ENCODE measurements at places on chromosomes 11 and 22.

GRCh38 chr11:91664521-91664920, 560.1 kb upstream of the FAT3 start:
- no peaks in the 10 kb centered on the region for H3K4me1 ChIP-seq
- no peak overlapping the region for H3K27ac ChIP-seq
- H3K27me3 ChIP-seq: no peaks in the 10 kb centered on the region
- DNase-seq: no peak
- no peaks in the 10 kb centered on the region for H3K36me3 ChIP-seq

DNA sequence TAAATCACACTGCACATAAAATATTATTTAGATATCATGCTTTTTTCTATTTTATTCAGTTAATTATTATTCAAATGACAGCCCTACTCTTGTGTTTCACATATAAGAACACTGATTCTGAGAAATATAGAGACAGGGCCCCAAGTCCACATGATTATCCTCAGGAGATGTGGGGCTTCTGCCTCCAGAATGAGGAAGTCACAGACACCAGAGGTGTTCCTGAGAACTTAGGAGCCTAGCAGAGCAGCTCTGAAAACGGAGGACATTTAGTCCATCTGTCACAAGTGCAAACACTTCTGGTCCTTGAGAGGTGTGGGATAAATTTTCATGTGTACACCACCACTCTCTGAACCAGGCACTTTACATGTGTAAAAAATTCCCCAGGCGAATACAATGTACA, 26.2 kb downstream of the TRIM66 start:
- no peak for DNase-seq
- H3K36me3 ChIP-seq: peaks cover 2% of the 10 kb centered on the region
- H3K27ac ChIP-seq: no peak overlapping the region
- no peaks in the 10 kb centered on the region for H3K4me1 ChIP-seq
- H3K27me3 ChIP-seq: no peaks in the 10 kb centered on the region

DNA sequence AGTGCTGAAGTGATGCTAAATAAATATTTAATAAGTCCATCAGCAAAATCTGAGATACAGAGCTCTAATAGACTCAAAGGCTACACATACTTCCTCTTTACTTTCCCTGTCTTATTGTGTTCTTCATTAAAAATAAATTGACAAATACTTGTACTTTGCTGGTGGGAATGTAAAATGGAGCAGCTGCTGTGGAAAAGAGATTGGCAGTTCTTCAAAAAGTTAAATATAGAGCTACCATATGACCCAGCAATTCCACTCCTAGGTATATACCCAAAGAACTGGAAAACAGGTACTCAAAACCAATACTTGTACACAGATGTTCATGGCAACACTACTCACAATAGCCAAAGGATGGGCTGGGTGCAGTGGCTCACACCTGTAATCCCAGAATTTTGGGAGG, 76.0 kb downstream of the RBFOX2 start:
- no peak for DNase-seq
- no peak overlapping the region for H3K27ac ChIP-seq

GRCh38 chr11:109552376-109552775, 130.4 kb downstream of the C11orf87 start:
- no peaks in the 10 kb centered on the region for H3K4me1 ChIP-seq
- no peak overlapping the region for H3K27ac ChIP-seq
- H3K36me3 ChIP-seq: no peaks in the 10 kb centered on the region
- H3K27me3 ChIP-seq: no peaks in the 10 kb centered on the region

DNA sequence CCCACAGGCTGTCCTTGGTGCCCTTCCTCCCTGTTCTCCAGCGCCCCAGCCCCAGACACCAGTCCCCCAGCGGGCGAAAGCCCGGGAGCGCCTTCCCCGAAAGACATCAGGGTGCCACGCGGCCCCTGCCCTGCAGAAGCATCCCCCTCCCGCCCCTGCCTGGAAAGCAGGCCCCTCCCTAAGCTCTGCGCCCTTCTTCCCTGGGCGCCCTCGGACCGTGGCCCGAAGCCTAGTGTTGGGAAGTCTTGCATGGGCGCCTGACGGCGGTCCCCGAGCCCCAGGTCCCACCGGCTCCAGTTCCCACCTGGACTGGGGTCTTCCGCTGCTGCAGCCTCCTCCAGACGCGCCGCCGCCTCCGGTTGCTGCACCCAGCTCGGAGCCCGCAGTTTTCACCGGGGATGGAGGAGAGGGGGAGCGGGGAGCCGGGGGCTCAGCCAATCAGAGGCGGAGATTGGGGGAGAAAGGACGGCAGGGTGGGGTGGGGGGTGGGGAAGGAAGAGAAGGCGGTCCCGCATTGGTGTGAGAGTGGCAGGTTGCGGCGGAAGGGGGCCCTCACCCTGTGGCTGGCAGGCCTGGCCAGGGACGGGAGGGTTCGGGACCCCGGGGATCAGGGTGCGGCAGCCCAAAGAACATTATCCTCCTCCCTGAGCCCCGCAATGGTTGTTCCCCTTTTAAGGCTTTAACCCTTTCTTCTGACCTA, at the start of gene THY1:
THY1 (minus strand) TSS at position 364 of the 700 bp plus-strand sequence. CDS start 2,267 bp downstream, outside the sequence.
- peaks cover 80% of the 10 kb centered on the region for H3K27me3 ChIP-seq
- peak within 1 kb of the TSS; percentile 62 for H3K4me3 ChIP-seq
- no peak for DNase-seq
- H3K4me1 ChIP-seq: peaks cover 25% of the 10 kb centered on the region

DNA sequence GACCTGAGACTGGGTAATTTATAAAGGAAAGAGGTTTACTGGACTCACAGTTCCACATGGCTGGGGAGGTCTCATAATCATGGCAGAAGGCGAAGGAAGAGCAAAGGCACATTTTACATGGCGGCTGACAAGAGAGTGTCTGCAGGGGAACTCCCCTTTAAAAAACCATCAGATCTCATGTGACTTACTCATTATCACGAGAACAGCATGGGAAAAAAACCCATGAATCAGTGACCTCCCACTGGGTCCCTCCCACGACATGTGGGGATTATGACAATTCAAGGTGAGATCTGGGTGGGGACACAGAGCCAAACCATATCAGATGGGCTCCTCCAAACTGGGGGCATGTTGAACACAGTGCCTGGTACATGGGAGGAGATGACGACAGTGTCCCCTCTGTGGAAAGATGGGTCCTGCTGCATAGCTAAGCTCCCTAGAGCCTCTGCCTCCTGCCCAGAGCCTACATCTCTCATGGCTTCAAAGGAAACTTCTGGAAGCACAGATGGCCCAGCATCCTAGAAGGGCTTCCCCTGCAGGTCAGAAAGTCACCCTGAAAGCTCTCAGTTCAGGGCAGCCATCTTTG, 46.1 kb downstream of the MYEOV start:
- DNase-seq: no peak
- no peaks in the 10 kb centered on the region for H3K36me3 ChIP-seq
- no peak overlapping the region for H3K4me3 ChIP-seq
- no peaks in the 10 kb centered on the region for H3K27me3 ChIP-seq
- H3K27ac ChIP-seq: no peak overlapping the region
- H3K4me1 ChIP-seq: no peaks in the 10 kb centered on the region

GRCh38 chr11:64305691-64306562, 603 bp downstream of the ESRRA start:
- H3K36me3 ChIP-seq: peaks cover 13% of the 10 kb centered on the region
- H3K4me1 ChIP-seq: peaks cover 48% of the 10 kb centered on the region
- peak; percentile 70 for DNase-seq
- peak overlapping the region; percentile 99 for H3K27ac ChIP-seq
- no peaks in the 10 kb centered on the region for H3K27me3 ChIP-seq

GRCh38 chr11:2691991-2692875, 7.6 kb downstream of the KCNQ1OT1 start:
- H3K36me3 ChIP-seq: no peaks in the 10 kb centered on the region
- H3K4me3 ChIP-seq: no peak overlapping the region
- H3K4me1 ChIP-seq: peaks cover 92% of the 10 kb centered on the region

DNA sequence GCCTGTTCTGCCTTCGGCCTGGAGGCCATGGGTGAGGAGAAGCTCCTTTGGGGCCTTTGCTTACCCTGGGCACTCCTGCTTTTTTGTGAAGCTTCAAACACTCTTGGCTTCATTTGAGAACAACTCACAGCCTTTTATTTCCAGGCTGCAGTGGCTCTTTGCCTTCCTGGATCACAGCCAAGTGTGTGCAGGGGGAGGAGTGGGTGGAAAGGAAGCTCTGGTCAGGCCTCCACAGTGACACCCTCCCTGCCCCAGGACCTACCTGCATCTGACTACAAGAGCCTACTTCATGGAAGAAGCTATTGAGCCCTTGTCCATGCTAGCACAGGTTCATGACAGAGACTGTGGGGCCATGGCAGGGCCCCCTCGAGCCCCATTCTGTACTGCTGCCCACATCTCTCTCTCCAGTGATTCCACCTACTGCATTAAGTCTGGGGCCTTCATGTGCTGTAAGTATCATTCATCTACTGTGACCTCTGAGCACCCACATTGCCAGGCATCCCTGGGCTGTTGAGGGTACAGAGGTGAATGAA, 52.3 kb downstream of the GAB4 start:
- H3K4me1 ChIP-seq: no peaks in the 10 kb centered on the region
- DNase-seq: no peak
- H3K27ac ChIP-seq: no peak overlapping the region
- no peak overlapping the region for H3K4me3 ChIP-seq

DNA sequence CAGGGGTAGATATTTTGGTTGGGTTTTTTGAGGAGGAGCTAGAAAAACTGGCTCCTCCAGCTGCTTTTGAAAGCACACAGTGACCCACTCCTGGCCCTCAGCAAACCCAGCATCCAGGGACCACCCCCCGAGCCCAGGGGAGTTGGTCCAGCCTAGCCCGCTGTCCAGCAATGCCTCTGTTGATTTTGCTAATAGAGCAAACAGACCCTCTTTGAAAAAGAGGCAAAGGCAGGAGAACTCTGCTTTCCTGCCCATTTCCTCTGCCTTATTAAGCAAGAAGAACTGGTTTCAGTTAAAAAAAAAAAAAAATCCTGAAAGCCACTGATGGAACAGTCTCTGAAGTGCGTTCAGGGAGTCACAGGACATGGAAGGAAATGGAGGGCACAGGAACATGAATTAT, 25.3 kb downstream of the ABTB2 start:
- no peak overlapping the region for H3K27ac ChIP-seq
- H3K27me3 ChIP-seq: no peaks in the 10 kb centered on the region
- no peak for DNase-seq
- no peak overlapping the region for H3K4me3 ChIP-seq
- H3K4me1 ChIP-seq: peaks cover 50% of the 10 kb centered on the region

DNA sequence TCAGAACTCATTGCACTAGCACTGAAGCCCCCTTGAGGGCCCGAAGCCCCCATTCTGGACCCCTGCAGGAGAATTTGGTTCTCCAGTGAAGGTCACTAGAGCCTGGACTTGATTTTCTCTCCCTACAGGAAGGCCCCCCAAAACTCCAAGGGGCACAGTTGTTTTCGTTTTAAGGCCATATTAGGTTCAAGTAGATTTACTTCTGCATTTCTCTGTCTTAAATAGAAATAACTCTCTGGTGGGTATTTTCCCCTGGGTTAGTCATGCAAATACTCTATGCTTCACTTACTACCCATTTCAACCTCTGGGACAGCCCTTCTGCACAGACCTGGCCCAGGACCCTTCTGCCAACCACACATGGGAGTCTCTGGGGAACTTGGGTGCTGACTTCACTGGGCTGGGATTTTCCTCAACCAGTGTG, 41.6 kb downstream of the WEE1 start:
- no peak for DNase-seq
- H3K27ac ChIP-seq: peak overlapping the region; percentile 99
- H3K36me3 ChIP-seq: no peaks in the 10 kb centered on the region
- H3K27me3 ChIP-seq: no peaks in the 10 kb centered on the region

DNA sequence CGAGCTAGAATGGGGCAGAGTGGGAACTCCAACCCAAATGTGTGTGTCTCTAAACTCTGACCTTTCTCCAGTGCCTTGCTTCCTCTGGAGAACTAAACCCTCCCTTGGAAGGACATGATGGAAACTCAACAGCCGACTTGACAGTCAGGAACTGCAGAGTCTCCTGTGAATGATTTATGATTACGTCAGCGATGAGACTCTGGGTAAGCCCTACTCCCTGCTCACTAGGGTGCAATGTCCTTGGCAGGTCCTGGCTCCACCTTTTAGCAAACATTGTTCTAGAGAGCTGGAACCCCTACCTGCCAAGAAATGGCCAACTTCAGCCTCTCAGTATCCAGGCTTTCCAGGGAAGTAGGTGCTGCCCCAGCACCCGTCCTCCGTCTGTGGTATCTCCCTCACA, 96.1 kb upstream of the CD82 start:
- H3K36me3 ChIP-seq: no peaks in the 10 kb centered on the region
- no peak overlapping the region for H3K27ac ChIP-seq
- H3K27me3 ChIP-seq: no peaks in the 10 kb centered on the region

DNA sequence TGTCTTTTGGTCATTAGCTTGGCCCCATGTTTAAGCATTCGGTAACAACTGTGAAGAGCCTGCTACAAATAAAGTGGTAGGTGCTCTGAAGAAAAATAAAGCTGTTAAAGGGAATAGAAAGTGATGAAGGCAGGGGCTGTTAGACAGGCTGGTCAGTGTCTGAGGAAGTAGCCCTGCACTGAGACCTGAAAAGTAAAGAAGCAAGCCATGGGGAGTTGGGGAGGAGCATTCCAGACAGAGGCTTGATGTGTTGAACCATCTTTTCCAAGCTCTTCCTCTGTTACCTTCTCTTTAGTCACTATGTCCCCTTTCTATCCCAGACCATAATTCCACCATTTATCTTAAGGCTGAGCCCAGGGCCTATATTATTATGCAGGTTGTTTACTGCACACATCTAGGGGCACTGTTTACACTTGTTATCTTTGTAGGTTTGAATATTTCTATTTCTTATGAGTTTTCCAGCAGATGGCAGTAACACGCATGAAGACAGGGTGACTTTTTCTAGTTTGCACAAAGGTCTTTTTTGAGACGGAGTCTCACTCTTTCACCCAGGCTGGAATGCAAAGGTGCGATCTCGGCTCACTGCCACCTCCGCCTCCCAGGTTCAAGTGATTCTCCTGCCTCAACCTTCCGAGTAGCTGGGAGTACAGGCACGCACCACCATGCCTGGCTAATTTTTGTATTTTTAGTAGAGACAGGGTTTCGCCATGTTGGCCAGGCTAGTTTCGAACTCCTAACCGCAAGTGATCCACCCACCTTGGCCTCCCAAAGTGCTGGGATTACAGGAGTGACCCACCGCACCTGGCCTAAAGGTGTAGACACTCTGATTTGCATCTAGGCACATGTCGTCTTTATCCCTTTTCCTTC, 23.0 kb downstream of the ZFTA start:
- H3K4me1 ChIP-seq: no peaks in the 10 kb centered on the region
- no peak overlapping the region for H3K27ac ChIP-seq
- H3K27me3 ChIP-seq: no peaks in the 10 kb centered on the region
- DNase-seq: no peak
- H3K36me3 ChIP-seq: peaks cover 7% of the 10 kb centered on the region

DNA sequence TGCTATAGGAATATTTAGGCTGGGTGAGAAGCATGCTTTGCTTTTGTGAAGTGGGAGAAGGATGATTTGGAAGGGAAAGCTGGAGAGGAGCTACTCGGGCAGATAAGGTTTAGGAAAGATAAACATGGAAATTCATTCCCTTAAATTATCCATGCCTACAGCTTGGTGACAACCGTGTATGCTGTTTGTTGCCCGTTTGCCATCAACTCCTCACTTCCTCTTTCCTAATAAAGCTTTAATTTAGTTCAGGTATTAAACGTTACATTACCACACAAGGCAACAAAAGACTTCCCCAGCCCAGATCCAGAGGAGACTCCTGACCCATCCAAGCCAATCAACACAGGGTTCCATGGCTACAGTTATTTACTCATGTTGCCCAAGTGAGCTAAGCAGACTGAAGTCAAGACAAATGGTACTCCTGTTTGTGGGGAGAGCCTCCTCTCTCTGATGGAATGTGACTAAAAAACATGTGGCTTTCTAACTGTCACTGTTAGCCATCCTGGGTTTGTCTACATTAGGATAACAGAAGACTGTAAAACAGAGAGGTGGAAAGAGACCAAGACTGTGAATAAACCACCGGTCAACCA, 101.7 kb upstream of the GRAMD1B start:
- peaks cover 22% of the 10 kb centered on the region for H3K4me1 ChIP-seq
- H3K27me3 ChIP-seq: no peaks in the 10 kb centered on the region
- H3K27ac ChIP-seq: no peak overlapping the region
- H3K4me3 ChIP-seq: no peak overlapping the region
- H3K36me3 ChIP-seq: no peaks in the 10 kb centered on the region

All from left ventricle myocardium inferior (tissue), 1 donor.